ENCODE measurements at places on chromosomes 1 and 21.

GRCh38 chr21:37155186-37155585 is 82.1 kb downstream of the TTC3 start:
- no peak for DNase-seq

- no peak for DNase-seq
These were observed 13.0 kb upstream of the DENND2D start for GRCh38 chr1:111213412-111213811.

GRCh38 chr1:4022715-4023114 is 122.6 kb upstream of the C1orf174 start:
- no peak for DNase-seq

DNA sequence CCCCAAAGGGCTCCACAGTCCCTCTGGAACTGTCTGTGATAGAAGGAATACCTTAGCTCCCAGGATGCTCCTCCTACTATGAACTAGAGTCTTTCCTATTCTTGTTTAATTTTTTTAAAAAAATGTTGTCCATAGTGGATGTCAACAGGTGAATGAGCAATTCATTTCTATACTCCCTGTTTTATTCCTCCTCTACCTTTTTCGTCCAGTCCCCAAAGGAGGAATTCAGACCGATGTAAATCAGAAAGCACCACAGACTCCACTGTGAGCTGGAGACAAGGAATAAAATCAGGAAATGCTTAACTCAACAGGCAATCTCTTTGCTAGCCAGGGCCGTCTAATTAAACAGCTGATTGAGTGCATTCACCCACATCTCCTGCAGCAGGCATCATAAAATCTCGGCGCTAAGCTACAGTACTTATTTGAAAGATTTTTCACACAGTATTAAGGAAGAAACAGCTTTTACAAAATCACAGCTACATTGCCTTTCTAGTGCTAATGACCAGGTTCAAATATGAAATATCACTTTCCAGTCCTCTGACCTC is 381.6 kb downstream of the SIPA1L2 start:
- no peak for DNase-seq

DNA sequence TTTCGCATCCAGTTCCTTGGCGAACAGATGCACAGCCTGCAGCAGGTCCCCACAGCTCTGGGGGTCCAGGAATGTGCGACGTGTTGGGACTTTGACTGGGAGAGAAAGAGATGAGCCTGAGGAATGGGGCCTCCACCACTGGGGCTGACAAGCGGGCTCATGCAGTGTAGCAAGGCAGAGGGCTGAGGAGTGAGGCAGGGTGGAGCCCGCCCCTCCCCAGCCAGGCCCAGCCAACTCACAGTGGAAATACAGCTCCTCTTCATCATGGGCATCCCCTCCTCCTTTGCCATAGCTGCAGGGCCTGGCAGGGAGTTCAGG is 30.7 kb downstream of the CDCA8 start:
- no peak for DNase-seq

- DNase-seq = peak; percentile 86
These were observed 1211.0 kb upstream of the ADGRL4 start for GRCh38 chr1:80217377-80217986.

GRCh38 chr1:20376880-20377494 is 86.3 kb downstream of the VWA5B1 start:
- DNase-seq = peak; percentile 68

- DNase-seq = peak; percentile 80
These were observed 805.9 kb upstream of the ADAMTS5 start for GRCh38 chr21:27772816-27773215.

DNA sequence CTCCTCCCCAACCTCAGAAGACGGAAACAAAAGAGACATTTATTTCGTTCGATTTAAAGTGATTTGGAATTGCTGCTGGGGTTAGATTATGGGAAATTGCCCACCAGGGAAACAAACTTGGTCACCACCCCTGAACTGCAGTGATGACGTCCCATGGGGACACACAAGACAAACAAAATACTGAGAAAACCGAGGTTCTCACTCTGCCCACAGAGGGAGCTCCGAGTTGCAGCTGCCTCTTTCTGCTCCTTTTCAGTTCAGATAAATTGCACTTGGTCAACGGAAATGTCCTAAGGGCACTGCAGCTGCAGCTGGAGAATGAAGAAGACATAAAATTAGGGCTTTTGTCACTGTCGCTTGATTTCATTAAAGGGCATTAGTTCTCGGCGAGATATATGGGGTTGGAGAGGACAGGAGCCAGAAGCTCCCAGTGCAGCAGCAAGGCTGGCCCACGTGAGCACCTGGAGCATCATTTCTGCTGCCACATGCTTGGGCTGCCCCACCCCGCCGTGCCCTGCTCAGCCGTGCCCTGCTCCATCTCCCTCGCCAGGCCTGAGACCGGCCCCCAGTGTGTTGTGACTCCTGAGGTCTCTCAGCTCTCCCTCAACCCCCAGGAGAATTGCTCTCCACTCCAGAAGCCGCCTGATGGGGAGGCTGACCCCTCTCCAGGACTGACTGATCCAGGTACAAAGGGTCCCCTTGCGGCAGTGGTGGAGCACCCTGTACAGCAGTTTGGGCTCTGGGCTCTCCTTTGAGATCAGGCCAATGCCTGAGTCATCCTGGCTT is 231.7 kb upstream of the AJAP1 start:
- no peak for DNase-seq

GRCh38 chr1:228206582-228207351 is 1.1 kb upstream of the OBSCN start:
- no peak for DNase-seq

DNA sequence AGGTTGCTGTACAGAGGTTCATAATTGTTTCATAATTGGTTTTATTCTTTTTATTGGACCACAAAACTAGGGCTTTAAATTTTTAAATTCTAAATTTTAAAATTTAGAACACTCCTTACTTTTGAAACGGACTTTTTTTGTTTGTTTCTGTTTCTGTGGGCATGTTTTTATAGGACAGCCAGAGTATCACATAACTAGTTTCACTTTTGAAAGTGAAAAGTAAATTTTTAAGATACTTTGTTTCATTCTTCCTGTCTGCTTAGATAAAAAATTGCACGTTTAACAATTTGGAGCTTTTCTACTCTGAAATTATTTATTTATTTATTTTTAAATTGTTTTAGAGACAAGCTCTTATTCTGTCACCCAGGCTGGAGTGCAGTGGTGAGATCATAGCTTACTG is 29.7 kb downstream of the MDM4 start:
- DNase-seq = peak; percentile 63

DNA sequence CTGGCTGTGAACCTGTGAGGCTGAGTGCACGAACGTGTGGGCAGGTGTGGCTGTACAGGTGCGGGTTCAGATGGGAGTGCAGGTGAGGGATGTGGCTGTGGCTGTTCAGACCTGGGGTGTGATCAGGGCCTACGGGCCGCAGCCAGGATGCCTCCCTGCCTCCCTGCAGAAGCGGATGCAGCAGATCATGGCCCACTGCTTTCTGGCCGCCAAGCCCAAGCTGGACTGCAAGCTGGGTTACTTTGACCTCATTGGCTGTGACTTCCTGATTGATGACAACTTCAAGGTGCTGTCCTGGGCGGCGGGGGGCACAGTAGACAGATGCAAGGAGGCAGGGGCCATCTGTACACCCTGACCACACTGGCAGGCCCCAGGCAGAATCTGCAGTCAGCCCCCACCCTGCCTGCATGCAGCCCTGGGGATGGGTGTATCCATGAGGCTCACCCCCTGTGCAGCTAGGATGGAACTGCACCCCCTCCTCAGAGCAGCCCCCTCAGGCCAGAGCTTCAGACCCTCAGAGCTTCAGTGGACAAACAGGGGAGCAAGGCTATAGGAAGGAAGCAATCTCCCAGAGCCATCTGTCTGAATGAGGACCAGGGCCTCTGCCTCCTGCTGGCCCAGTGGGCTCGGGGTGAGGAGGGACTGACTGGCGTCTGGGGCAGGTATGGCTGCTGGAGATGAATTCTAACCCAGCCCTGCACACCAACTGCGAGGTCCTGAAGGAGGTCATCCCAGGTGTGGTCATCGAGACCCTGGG is 9.8 kb downstream of the TNFRSF18 start:
- DNase-seq = no peak

DNA sequence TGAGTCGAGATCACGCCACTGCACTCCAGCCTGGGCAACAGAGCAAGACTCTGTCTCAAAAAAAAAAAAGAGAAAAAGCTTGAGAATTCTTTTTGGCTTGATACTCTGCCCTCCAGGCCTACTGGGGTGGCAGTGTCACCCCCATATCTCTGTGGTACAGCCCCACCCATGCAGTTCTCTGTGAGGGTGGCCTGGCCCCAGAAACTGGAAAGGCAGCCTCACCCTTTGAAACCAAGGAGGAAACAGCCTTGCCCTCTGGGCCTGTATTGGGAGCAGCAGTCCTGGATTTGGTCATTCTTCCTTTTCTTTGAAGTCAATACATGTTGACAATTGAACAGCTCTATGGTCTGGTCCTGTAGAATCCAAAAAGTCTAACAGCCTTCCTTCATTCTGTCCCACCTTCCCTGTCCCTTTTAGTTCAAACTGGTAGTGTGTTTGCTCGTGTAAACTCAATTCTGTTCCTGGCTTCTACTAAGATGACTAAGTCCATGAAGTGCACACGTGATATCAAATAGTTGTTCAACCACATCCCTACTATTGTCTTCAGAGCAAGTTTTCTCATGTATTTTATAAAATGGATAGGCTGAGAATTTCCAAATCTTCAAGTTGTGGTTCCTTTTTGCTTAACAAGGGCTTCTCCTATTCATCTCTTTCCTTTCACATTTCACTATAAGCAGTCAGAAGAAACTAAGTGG is 13.2 kb downstream of the ST7L start:
- no peak for DNase-seq

- no peak for DNase-seq
These were observed 26.1 kb downstream of the EGLN1 start for GRCh38 chr1:231395998-231396390.

GRCh38 chr1:92711473-92712165 is 73.3 kb downstream of the EVI5 start:
- DNase-seq = no peak

DNA sequence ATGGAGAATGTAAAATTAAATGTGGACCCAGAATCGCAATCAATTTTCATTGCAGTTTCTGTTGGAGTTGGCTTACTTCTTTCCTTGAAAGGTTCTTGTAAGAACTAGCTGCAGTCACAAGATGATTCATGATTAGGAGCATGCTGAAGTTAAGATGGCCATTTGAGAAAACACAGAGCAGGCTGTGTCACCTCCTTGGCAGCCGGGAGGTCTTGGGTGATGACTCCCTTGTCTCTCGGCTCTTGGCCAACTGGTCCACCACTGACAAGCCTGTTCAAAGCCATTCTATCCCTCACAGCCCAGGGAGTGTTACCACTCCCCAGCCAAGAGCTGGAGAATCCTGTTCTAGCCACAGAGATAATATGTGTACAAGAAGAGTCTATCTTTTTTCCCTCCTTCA is 40.6 kb downstream of the OPTC start:
- peak; percentile 88 for DNase-seq

DNA sequence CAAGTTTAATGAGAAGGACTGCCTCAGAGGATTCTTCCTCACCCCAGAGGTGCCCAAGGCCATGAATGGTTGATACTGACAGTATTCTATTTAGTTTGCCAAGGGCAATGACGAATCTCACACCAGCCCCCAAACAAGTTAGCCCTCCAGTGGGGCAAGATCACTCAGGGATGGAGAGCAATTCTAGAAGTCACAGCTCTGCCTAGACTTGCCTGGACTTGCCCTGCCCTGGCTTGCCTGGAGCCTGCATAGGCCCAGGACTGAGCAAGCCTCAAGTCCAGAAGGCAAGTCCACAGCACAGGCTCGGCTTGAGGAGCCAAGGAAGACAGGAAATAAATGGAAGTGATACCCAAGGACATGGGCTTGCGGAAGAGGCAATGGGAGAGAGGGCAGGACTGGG is 39.5 kb upstream of the RGS16 start:
- DNase-seq = no peak

DNA sequence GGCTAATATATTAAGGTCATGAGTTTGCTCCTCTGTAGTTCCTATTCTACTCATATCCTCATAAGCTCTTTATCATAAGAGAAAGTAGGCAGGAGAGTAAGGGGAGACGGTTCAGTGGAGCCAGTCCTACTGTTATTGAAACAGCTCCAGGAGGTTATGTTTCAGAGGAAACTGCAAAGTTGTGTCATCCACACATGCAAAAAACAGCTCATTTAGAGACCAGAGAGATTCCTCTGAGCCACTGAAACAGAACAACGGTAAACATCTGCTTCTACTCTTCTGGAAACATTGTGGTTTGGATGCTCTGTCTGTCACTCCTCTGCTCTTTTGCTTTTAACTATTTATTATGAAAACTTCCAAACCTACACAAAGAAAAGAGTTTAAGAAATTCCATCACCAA is 66.3 kb upstream of the PPP2R5A start:
- peak; percentile 91 for DNase-seq

- peak; percentile 73 for DNase-seq
These were observed at the start of gene MX1 for GRCh38 chr21:41425954-41426675. MX1 (plus strand) TSS chr21:41426239; CDS start chr21:41432071, 5,832 bp downstream.

- no peak for DNase-seq
These were observed 74.8 kb downstream of the SIK1 start for GRCh38 chr21:43352154-43352537.

DNA sequence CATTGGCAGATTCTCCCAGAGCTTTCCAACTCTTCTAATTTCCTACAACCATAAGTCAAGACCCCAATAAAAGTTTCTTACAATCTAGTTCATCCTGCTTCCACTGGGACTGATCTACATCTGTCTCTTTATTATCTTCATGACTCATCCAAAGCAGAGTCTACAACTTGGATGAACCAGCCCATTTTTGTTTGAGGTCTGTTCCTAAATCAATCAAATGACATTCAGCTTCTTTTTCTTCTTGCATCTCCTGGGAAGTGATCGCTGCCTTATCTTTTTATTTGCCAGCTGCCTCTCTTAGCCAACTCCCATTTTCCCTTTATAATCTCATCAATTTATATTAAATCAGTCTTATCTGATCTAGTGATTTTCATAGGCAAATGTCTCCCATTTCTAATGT is 105.6 kb downstream of the ERG start:
- no peak for DNase-seq

- DNase-seq = no peak
These were observed 12.4 kb upstream of the NBPF1 start for GRCh38 chr1:16625497-16626408.

- no peak for DNase-seq
These were observed 464.2 kb downstream of the DISC1 start for GRCh38 chr1:232090816-232091215.

DNA sequence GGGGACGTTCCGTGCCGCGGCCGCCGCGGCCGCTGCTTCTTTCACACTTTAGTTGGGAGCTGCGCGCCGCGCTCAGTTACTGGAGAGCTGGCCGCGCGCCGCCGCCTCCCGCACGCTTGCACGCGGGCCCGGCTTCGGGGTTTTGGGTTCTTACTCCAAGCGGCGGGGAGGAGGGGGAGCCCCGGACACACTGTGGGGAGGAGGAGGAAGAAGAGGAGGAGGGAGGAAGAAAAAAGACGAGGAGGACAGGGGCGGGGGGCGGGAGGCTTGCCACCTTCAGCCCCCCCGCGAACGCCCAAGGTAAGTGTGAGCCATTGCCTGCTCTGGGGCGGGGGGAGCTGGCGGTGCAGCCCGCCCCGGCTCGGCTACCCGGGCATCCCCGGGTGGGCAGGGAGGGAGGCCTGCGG is 243 bp downstream of the C1orf21 start:
- no peak for DNase-seq

GRCh38 chr1:151513626-151514121 is 2.5 kb downstream of the CGN start:
- DNase-seq = no peak

All from adipocyte (in vitro differentiated cells).